ENCODE measurements at places on chromosomes 5 and 9. TPM values are rescaled to one million over a fixed set of nuclear protein-coding genes. Genes with fewer than 3 reads are reported as not detected.

Gene THOC3
- 33.1 TPM for total RNA-seq

Gene F12
- total RNA-seq = 0.89 TPM

Gene NEUROG1
- not detected for total RNA-seq

GRCh38 chr5:6745706-6746222, 32.5 kb downstream of the TENT4A start:
- peak; percentile 80 for DNase-seq

DNA sequence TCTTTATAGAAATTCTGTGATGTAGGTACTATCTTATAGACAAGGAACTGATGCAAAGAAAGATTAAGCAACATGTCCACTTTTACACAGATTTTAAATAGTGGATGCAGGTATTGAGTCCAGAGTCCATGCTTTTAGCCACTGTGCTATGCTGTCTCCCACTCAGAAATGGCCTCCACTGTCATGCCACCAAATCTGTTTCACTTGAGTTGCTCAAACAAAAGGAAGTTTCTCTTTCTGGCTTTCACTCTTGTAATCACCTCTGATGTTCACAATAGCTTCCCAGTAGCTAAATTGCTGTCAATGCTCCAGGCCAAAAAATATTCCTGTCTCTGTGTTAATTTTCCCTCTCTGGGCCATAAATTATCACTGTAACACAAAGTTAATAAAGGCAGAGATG, 77.0 kb upstream of the RASA1 start:
- no peak for DNase-seq
